Mesenchymal stem cell (in vitro differentiated cells and primary cell): ENCODE measurements at places on chromosomes 7 and 10.

DNA sequence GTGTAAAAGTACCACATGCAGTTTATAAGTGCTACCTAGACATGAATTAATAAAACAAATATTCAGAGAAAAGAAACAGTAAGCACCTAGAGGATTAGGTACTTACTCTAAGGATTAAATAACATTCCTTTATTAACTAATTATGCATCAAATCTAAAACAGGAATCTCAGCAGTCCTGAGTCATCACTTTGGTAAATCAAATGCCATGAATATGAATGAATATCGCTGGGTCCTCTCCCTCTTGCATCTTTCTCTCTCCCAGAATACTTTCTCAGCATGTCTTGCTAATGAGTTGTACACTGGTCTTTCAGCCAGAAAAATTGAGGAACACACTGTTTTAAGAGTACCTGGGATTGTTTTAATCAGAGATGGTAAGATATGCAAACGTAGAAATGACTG is 225.5 kb upstream of the NFE2L3 start:
- DNase-seq: no peak

- no peak for DNase-seq
Measured at GRCh38 chr10:129411393-129411705, 55.7 kb upstream of the MGMT start.

- DNase-seq: no peak
Measured at GRCh38 chr7:66549466-66549865, 79.2 kb upstream of the KCTD7 start.

DNA sequence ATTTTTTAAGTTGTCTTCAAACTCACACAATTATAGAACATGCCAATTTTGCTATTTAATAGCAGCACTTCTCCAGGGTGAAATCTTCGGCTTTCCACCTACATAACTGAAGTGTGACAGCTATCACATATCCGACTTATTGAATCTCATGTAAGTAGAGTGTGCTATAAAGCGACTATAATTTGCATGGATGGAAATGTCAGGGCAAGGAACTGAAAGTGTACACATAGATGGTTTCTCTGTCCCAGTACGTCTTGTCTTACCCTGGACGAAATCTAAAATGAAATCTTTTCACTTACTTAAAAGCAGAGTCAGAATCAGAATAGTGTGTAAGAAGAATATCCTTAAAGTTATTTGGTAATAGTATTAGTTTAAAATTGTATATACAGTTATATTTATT is 132.3 kb downstream of the THSD7A start:
- no peak for DNase-seq

DNA sequence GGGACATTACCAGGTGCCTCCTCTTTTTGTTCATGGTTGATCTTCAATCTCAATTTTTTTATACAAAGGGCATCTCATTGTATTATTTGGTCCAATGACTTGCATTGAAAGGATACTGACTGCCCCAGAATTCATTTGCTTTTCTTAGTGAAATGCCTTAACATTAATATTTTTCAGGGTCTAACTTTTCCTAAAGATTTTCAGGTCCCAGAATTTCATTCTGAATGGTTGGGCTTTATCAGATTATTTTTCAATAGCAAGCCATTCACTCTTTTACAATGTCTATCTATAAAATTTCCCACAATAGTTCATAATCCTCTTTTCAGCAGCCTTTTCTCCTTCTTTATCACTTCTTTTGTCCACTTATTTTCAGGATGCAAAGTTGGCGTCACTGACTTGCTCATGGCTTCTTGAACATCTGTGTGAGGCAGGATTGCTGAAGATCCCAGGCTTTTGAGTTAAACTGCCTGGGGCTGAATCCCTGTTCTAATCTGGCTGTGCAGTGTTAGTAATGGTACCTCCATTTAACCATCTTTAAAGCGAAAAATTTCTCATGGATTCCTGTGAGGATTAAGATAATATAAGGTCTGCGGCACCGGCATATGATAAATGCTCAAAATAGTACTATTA is 131.7 kb upstream of the HDAC9 start:
- no peak for DNase-seq

DNA sequence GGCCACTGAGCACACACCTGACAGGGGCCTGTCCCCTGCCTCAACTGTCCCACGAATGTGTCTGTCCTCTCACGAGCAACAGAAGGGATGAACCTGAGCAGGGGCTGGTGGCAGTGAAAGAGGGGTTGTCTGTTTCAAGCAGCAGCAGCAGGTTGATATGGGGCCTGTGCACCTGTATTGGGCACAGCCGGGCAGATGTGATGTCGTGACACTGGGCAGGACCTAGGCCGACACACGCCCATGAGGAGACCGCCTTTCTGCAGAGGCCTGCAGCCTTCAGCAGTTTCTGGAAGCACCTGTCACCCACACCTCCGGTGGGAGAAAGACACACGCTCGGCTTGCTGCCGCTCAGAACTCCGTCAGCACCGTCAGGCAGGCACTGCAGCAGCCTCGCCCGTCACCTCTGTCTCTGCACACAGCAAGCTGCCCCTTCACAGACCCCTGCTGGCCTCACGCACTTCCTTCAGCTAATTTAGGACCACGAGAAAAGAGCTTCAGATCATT is 48.5 kb downstream of the AMZ1 start:
- no peak for DNase-seq

- no peak for DNase-seq
Measured at GRCh38 chr7:130475776-130476175, 16.1 kb upstream of the MEST start.

- no peak for DNase-seq
Measured at GRCh38 chr7:2198206-2198605, 34.5 kb downstream of the MAD1L1 start.

DNA sequence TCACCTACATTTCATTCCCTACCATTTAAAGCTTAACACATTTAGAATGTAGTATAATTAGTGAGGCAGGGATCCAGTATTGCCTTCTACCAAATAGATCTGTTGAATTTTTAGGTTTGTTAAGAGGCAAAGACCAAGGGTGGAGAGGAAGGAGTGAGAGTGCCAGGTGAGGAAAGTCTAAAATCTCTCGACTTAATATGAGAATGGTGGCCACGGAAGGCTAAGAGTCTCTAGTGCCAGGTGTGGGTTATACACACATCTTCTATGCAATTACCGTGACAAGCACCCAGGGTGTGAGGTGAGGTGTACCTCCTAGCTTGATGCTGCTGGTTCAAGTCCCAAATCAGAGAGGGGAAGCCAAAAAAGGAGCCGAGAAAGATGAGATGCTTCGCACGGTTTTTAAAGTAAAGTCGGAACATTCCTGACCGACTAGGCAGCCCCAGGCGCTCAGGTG is 439 bp downstream of the IQUB start:
- DNase-seq: no peak
